Myocyte (in vitro differentiated cells): ENCODE measurements at places on chromosomes 7 and 10.

GRCh38 chr7:71322201-71322600, 190.3 kb downstream of the GALNT17 start:
- DNase-seq = no peak

GRCh38 chr7:21064698-21065648, 278.3 kb upstream of the SP8 start:
- no peak for DNase-seq

DNA sequence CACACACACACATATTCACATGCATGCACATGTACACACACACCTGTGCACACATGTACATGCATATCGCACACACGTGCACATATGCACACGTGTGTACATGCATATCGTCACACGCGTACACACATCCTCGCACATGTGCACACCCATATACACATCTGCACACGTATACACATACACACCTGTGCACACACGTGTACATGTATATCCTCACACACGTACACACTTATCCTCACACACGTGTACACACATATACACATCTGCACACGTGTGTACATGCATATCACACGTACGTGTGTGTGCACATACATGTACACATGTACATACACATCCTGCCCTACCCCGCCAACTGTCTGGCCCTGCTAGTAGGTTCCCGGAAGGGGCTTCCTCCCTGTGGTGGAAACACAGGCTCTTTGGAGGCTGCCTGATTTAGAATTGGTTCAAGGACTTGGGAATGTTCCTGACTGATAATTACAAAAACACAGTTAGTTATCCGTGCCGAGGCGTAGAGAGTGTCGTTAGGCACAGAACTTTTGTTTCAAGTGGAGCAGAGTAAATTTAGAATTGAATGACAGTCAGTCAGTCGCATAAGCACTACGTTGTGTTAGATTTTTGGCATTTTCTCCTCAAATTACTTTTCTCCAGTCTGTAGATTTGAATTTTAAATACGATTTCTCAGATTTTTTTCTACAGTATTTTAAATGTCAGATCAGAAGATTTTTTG, 18.5 kb upstream of the PRKAR1B start:
- DNase-seq = no peak

DNA sequence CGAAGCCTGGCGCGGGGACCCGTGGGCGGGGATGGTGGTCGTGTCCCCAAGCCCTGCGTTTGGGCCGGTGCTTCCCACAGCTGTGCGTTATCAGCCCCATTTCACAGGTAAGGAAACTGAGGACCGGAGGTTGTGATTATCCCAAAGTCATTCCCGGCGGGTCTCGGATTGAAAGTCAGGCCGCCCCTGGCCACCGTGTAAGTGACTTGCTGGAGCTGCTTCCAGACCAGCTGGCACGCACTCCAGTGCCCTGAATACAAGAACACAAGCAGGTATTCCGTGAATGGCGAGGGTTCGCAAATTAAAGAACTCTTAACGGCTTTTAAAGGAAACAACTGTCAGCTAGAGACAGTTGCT, 675 bp upstream of the ATE1 start:
- no peak for DNase-seq

GRCh38 chr7:83827036-83827435, 178.1 kb upstream of the SEMA3E start:
- DNase-seq = no peak

DNA sequence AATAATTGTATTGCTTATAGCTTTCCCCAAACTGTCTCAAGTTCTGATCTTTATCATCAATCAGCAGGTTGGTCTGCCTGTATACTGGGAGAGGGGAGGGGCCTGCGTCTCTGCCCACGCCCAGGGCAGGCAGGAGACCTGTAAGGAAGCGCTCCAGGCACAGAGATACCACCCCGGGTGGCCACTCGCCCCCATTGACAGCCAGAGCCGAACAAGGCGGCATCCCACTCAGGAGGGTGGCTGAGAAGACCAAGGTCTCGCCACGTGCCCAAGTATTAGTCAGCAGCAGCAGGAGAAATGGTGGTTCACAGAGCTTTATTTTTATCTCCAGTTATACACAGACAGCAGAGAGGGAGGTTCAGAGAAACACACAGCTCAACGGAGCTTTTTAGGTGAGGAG, 7.2 kb downstream of the STK32C start:
- no peak for DNase-seq

DNA sequence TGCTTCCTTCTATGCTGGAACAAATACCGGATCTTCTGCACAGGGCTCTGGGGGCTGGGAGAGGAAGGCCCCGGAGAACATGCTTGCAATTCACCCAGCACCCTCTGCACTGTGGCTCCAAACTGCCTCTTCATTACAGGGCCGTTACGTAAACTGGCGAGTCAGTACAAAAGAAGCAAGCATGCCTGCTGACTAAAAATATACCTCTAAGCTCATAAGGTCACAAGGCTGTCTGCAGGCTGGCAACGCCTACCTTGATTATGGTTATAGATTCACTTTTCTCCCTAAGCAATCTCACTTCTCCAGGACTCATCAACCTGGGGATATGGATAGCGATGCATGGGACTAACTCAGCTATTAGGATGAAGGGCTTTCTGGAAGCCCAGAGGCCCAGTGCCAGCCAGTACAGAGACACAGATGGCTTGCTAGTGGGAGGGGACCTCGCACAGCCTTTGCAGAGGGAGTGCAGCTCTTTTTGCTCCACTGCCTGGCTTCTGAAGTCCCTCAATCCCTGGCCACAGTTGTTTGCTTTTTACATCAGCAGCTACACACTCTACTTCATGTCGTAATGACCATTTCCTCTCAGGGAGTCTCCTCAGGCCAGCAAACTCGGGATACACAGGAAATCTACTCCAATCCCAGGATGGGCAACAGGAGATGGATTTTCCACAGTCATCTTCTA, 96.1 kb downstream of the SH3PXD2A start:
- peak; percentile 79 for DNase-seq

GRCh38 chr7:143248761-143249354, 14.4 kb upstream of the GSTK1 start:
- no peak for DNase-seq

GRCh38 chr7:77975672-77976480, 177.3 kb downstream of the PHTF2 start:
- no peak for DNase-seq

GRCh38 chr7:46291601-46292150, 370.6 kb upstream of the IGFBP3 start:
- DNase-seq = peak; percentile 77

GRCh38 chr10:69647819-69648218, 17.8 kb downstream of the FAM241B start:
- DNase-seq = no peak

- DNase-seq = no peak
These were observed 1206.6 kb downstream of the TYW1 start for GRCh38 chr7:68203251-68203650.

- DNase-seq = no peak
These were observed 21.1 kb downstream of the FRMD4A start for GRCh38 chr10:14309593-14309992.

DNA sequence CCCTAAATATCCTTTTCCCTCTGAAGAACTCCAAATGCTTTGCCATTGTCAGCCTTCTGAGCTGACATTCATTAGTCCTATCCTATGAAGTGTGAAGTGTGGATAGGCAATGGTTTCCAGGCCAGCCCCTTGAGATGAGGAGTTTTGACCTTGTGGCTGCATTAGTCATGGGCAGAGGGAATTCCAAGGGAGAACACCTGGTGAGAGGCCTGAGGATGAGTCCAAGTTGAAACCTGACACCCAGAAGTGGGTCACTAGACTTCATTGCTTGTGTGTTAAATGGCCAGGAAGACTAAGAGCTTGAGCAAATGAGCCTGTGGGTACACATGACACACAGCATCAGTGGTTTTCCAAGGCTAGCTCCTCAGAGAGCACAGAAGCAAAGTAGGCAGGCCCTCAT, 260.8 kb downstream of the SKAP2 start:
- DNase-seq = peak; percentile 39

GRCh38 chr10:535952-536351, 153.5 kb downstream of the DIP2C start:
- DNase-seq = no peak

DNA sequence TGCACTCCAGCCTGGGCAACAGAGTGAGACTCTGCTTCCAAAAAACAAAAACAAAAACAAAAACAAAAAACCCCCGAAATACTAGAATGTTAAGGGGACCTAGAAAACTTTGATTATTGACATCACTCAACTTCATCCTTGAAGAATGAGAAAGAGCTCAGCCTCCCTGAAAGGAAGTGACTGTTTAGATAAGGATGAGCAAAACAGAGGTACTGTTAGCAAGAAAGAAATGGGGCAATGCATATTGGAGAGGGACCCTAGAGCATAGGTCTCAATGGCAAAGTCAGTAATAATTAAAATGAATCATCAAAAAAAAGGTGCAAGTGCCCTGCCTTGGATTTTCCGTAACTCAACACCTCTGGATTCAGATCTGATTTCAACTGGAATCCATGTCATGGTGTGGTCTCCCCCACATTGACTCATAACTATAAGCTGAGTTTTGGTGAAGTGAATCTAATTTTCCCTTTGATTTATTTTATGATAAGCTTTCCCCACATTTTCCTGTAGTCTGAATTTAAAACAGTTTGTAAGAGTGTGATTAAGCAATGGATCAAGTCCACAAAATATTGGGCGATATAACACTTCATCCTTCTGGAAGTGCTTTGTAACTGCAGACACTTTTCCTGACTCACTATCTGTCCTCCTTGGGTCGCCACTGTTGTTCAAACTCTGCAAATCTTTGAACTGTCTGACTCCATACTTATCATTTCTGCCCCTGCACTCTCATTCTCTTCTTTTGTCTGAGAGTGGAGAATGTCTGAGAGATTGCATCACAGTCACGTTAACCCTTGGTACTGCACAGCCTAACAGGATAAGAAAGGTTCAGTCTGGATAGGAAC, 224.8 kb upstream of the LYZL1 start:
- DNase-seq = no peak

DNA sequence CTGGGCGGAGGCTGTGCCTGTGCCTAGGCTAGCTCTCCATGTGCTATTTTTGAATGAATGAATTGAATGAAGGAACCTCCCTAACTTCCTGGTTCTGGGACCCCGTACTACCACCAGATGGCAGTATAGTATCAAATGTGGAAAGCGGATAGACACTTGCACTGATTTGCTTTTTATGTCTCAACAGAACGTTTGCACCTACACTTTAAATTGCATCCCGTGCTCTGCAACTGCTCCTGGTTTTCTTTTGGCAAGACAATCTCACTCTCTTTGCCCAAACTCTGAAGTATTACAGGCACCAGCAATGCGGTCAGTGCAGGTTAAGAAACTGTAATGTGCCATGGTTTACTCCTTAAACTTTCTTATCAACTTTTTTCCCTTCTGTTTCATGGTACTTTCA, 6.5 kb downstream of the FZD8 start:
- DNase-seq = peak; percentile 79

DNA sequence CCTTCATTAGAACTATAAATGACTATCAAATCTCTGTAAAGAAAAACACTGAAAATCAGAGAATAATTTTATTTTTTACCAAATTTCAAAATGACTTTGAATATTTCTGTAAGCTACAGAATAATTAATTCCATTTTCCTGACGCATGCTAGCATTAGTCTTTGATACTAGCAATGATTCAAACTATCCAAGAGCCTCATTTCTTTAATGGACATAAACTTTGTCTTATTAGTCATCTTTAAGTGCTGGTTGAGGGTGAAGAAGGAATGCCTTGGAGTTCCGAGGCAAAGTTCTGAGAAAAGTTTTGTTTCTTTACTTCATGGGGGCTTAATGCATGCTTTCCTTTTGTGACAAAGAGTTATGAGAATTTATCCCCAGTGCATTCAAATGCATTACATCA, 137.3 kb downstream of the AGMO start:
- no peak for DNase-seq

DNA sequence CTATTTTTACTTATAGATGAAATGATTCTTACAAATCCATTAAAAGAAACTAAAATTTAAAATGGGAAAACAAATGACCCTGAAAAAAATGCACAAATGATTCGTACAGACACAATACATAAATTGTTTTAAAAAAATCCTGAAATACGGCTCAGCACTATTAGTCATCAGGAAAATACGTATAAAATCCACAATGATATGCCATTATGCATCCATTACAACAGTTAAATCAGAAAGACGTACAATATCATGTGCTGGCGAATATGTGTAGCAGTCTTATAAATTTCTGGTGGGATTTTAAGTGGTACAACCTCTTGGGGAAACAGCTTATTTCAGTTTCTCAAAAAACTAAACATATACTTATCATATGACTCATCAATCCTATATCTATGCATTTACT, 600.1 kb upstream of the STEAP1 start:
- DNase-seq = no peak

DNA sequence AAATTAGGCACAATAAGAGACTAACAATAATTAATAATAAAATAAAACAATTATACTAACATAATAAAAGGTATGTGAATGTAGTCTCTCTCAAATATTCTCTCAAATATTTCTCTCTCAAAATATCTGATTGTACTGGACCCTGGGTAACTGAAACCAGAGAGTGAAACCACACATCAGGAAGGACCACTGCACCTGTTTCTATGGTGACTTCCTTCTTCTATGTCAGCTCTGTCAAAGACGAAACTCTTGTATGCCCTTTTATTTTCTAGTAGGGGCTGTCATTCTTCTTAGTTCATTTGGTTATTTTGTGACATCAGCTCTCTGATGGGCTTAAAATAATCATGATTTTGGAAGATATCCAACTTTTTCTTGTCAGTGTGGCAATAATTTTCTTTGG, 428.0 kb upstream of the TPK1 start:
- no peak for DNase-seq

DNA sequence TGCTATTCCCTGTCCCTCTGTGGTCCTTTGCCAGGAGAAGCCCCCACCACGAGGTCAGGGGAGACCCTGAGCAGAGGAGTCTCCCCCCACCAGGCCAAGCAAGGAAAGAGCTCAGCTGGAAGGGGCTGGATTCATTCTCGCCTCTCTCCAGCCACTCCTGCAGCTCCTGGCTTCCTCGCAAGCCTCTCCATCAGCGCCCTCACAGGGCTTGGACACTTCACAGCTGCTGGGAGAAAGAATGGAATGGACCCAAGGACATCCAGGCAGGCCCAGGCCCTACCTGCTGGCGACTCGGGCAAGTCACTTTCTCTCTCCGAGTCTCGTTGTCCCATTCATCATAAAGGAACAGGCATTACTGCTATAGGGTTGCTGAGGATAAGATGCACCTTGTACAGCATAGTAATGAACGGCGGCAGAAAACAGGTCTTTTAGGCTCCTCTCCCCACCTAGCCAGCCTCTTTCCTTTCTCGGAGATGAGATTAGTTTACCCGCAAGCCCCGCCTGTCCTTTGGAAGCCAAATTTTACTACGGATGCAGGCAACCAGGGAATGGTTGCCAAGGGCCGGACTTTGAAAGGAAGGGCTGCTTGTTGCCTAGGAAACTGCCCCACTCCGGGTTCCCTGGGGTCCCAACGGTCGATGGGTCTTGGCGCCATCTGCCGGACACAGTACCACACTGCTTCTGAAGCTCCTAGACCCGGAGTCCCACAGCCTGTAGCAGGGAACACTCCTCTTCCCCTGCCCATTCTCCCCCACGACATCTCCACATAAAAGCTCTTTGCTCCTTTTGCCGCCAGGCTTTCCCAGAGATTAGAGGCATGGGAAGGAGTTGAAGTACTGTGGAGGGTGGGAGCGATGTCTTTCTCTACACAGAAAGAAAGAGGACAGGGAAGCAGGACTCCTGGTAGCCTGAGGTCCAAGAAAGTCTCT, 22.3 kb downstream of the IMPDH1 start:
- peak; percentile 90 for DNase-seq
